ENCODE measurements at places on chromosomes 1 and 21.

GRCh38 chr1:236860674-236861073 is 65.6 kb downstream of the MTR start:
- DNase-seq, result no peak

DNA sequence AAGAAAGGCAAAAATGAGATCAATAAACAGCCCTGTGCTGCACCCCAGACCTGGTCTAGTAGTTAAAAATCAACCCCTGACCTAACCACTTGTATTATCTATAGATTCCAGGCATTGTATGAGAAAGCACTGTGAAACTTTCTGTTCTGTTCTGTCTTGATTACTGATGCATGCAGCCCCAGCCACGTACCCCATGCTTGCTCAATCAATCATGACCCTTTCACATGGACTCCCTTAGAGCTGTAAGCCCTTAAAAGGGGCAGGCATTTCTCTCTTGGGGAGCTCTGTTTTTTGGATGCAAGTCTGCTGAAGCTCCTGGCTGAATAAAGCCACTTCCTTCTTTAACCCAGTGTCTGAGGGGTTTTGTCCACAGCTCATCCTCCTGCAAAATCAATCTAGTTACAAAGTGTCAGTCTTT is 24.2 kb upstream of the CD34 start:
- no peak for DNase-seq

DNA sequence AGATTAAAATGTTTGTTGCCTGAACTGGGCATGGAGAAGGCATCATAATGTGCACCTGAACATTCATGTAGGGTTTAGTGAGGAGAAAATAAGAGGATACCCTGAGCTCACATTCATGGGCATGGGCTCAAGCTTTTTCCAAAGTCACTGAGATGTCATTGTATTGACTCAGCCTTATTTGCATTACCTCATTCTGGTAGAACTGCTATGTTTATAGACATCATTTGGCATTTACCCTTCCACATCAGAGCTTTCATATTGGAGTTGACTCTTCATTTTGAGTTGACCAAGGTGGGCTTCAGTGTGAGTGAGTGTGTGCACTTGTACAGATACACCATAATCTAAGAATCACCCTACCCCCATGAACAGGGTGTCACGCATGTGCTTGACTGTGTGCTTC is 143.2 kb downstream of the PBX1 start:
- DNase-seq, result no peak

DNA sequence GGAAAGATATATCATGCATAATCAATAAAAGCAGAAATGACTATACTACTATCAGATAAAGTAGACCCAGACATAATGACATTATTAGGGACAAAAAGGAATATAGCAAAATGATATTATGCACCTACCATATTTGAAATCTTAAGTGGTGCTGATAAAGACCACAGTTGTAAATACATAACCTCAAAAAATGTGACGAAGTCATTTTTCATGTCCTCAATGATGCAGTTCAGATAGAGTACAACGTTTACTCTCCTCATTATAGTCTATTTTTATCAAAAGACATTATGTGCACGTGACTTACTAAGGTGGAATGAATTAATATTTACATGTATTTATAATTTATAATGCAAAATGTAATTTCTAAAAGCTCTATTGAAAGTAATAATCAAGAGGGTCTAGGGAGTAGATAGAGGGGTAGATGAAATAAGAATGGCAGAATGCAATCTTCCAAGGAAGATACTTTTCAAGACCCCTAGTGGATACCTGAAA is 61.7 kb upstream of the TNFSF4 start:
- DNase-seq, result no peak
